ENCODE measurements at places on chromosomes 7 and 10. TPM values are rescaled to one million over a fixed set of nuclear protein-coding genes. Genes with fewer than 3 reads are reported as not detected.

PDZD7 gene
- 1.9 TPM for total RNA-seq

H2BK1 gene
- total RNA-seq: 1.1 TPM

GPR26 gene
- total RNA-seq: not detected

ELMO1 gene
- not detected for total RNA-seq

C10orf120 gene
- not detected for total RNA-seq

DNA sequence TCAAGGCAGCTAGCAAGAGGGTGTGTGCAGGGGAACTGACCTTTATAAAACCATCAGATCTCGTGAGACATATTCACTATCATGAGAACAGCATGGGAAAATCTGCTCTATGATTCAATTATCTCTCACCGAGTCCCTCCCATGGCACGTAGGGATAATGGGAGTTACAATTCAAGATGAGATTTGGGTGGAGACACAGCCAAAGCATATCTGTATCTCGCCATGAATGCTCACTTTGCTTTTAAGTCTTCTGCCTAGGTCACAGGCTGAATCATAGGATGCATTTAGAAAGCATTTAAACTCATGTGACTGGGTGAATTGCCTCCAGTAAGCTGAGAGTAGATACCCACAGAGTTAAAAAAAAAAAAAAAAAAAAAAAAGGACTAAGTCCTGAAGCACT, 220.0 kb downstream of the AGMO start:
- no peak for DNase-seq

- DNase-seq: no peak
Observed at GRCh38 chr10:111037858-111038257, 39.0 kb upstream of the ADRA2A start.

GRCh38 chr10:5890452-5890915, 441 bp downstream of the FBH1 start:
- DNase-seq: no peak

GRCh38 chr7:45660201-45660900, 86.2 kb downstream of the ADCY1 start:
- peak; percentile 83 for DNase-seq

GRCh38 chr7:101743241-101743994, 74.0 kb upstream of the CUX1 start:
- DNase-seq: no peak

GRCh38 chr10:35172146-35172545, 45.5 kb downstream of the CREM start:
- no peak for DNase-seq

GRCh38 chr7:32298408-32299132, 191.6 kb downstream of the LSM5 start:
- DNase-seq: no peak

- no peak for DNase-seq
Observed at GRCh38 chr7:106206826-106207541, 77.8 kb downstream of the NAMPT start.

All from osteocyte (in vitro differentiated cells).